ENCODE measurements at places on chromosomes 12 and 14.

DNA sequence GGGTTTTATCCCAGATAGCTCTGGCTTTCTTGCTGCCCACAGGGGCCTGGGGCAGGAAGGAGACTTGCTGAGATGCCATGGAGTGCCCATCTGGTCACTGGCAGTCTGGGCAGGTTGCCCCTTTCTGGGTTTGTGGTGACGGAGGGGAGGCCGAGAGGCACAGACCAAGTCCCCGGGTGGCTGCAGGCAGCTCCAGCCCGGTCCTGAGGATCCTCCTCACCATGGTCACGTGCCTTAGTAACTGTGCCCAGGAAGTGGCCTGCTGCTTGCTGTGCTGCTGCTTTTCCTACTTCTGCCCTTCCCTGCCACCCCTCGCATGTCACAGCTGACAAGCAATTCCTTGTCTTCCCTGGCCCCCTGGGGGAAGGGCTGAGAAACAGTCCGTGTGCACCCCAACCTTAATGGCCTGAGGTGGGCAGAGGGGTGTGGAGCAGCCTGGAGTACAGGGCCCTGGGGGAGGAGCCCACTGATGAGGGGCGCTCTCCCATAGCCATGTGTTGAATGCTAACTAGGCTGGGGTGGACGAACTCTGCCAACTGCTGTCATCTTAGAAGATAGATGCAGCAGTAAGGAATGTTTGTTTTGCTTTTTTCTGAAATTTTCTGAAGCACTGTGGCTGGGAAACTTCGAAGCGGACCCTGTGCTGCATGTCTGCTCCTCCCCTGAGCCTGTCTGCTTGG, 54.9 kb upstream of the SRSF5 start:
- DNase-seq, result no peak

- no peak for DNase-seq
Observed at GRCh38 chr12:111693818-111694217, 8.0 kb downstream of the ACAD10 start.

DNA sequence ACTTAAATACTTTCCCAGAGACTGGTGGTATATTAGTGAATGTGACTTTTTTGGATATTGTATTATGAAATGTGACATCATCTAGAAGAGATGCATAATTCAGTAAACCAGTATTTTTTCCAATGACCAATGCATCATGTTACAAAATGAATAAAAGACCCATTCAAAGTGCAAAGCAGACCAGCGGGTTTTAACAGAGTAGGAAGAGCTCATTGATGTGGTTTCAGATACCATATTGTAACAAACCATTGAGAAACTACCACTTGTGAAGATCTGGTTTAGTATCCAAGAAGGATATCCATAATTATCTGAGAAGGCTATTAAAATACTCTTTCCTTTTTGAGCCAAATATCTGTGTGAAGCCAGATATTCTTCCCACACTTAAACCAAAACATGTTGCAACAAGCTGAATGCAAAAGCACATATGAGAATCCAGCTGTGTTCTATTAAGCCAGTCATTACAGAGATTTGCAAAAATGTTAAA, 47.7 kb downstream of the MVK start:
- DNase-seq, result no peak

DNA sequence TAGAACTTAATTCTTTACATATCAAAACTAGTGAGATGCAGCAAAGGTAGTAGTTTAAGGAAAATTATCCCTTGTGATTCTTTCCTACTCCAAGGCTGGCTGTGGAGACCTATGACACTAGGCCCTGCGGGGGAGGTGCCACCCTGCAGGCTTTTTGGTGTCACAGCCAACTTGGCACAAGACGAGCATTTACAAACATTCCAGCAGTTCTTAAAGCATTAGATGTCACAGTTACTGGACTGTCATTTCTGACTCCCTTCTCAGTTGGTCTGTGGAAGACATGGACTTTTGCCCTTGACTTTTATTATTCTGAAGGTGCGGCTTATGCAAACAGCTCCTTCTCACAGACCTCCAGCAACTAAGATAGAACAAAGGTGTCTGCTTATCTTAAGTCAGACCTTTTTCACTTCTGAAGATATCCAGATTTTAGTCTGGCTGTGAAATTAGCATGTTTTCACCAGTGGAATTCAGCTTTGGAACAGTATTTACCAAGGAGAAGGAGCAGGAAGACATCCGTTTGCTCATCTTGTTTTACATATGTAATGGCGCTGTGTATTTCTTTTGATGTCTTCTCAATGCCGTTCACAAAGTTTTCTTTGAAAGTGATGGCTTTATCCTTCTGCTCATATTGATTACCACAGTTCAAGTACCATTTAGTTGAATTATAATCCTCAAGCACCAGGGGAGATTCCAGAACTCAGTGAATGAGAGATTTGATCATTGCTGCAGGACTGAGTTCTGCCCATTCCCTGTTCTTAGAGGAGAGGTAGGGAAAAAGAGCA, 17.9 kb downstream of the SRGAP1 start:
- DNase-seq, result no peak

DNA sequence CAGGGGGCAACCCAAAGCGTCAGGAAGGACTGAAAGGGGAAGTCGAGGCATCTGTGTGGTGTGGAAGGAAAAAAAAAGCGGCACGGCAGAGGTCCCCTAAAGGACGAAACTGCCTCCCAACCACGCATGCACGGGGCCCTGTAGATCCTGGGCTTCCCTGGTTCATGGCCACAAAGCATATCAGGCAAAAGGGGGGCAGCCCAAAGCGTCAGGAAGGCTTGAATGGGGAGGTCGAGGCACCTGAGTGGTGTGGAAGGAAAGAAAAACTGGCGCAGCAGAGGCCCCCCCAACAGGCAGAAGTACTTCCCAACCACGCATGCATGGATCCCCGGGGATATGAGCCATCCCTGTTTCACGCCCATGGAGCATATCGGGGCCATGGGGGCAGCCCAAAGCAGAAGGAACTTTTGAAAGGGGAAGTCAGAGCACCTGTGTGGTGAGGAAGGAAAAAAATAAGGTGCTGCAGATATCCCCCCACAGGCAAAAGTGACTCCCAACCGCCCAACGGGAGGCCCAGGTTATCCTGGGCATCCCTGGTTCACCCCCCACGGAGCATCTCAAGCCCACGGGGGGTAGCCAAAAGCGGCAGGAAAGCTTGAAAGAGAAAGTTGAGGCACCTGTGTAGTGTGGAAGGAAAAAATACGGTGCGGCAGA, 581.2 kb downstream of the ALG10 start:
- DNase-seq, result no peak

- DNase-seq, result no peak
Observed at GRCh38 chr14:24083462-24083861, 10.6 kb upstream of the PCK2 start.

GRCh38 chr12:100473050-100473715, 483 bp upstream of the NR1H4 start:
- DNase-seq, result no peak

DNA sequence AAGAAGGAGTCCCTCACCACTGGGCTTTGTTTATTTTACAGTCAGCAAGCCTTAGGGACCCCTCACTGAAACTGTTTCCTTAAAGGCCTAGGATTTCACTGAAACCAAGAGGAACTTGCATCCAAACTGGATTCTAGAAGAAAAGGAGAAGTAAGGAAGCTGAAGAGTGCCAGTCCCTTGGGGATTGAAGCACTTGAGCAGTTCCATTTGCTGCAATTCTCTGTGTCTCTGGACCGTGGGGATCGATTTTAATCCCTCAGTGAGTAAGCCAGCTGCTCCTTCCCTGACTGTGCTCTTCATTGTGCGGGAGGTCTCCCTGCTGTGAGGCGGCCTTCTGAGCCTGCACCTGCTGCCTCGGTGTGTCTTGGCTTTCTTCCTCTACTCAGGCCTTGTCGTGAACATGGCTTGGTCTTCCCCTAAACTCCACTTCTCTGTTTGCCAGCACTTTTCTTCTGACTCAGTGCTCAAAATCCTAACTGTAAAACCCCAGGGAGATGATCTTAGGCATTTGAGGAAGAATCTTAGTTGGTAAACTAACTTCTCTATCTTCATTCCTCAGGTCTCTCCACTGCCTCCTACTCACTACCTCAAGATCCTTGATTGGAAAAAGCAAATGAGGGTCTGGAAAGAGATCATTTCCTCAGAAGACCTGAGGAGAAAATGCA, 132.6 kb downstream of the SLC38A6 start:
- no peak for DNase-seq

DNA sequence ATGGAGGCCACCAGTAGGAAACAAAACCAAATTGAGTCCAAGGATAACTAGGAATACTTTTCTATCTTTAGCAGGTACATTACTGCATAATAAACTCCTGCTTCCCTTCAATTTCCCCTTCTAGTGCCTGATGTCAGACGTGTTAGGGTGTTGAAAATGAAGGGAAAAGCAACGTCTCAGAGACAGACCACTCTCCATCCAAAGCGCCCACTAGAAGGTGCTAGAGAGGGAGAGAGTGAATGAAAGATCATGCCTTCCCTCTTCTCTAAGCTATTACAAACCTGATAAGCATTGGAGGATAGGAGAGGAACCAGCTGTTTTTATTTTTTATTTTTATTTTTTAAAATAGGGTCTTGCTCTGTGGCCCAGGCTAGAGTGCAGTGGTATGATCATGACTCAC, 64.1 kb downstream of the ZNF641 start:
- DNase-seq, result no peak

DNA sequence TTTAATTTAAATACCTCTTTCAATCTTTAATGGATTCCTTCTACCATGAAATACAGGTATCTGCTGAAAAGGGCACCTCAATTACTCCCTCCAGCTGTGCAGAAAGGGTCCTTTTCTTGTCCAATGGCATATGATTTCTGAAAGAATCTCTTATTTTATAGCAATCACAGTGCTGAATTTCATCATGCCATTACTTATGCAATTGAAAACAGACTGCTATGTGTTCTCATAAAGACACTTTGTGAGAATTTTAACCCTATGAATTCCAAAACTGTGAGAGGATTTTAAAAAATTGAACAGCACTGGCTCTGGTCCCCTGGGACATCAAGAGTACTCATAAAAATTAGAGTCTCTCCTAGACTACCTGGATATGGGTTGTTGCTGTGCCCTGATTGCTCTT, 45.9 kb upstream of the CNOT2 start:
- DNase-seq, result no peak

DNA sequence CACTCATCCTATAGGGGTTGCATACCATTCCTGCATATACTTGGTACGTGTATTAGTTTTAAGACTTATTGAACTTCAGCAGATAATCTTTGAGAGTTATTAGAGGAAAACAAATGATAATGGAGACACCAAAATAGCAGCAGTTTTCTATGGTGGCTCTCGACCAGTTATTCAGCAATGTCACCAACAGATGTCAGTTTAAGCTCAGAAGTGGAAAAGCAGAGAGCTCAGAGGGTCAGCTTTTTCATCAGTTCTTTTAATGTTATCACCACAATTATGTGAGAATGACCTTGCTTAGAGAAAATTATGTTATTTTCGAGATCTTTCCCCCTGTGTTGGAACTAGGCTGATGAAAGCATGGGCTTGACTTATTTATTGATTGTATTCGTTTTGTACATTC, 32.0 kb downstream of the PTPN11 start:
- DNase-seq, result no peak

DNA sequence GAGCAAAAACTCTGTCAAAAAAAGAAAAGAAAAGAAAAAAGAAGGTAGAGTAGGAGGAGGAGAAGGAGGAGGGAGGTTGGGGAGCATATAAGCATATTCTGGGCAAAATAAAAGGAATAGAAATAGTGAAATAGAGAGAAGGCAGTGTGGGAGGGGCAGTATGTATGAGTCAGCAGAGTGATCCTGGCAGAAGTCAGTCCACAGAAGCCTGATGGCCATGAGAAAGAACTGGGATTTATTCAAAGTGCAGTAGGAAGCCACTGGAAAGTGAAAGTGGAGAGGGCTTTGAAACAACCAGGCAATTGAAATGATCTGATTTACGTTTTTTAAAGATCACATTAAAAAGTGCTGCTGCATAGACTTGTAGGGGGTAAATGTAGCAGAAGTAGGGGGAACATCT, 368.6 kb upstream of the USP15 start:
- no peak for DNase-seq

DNA sequence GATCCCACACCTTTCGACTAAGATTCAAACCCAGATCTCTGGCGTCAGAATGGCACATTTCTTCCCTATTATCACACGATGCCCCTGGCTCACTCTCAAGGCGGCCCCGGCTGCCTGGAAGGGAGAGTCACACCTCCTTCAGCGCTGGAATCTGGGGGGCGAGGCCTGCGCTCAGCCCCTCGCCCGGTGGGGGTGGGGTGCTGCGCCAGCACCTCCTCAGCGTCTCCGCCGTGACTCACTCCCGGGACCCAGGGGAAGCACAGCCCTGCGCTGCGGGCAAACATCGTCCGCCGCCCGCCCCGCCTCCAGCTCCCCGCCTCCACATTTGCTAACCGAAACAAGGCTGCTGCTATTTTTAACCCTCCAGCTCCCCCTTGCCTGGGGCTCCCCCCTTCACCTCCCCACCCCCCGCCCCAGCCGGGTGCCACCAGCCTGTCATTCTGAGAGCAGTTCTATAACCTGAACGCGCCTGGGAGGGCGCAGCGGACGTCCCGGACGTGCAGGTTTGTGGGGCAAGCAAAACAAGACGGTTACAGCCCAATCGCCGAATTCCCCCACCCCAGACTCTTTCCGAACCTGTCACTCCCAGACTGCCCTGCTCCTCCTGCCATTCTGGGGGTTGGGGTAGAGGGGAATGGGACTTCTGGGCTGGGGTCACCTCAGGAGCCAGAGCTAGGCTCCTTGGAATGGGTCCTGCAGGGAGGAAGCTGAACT, 6.7 kb downstream of the HDAC7 start:
- peak; percentile 75 for DNase-seq

DNA sequence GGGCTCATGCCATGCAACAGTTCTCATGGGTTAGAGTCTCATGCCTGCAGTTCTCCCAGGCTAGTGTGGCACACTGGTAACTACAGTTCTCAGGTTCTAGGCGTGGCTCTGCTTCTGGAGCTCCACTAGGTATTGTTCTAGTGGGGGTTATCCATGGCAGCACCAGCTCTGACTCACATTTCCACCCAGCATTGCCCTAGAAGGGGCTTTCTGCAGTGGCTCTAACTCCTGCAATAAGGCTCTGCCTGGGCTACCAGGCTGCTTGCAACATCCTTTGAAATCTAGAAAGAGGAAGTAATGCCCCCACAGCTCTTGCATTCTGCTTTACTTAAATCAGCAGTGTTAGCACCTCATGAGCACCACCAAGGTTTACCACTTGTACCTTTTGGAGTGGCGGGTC, 220.3 kb upstream of the ARID2 start:
- DNase-seq, result no peak

GRCh38 chr14:105492971-105493871, 2.2 kb downstream of the TEDC1 start:
- DNase-seq, result no peak

DNA sequence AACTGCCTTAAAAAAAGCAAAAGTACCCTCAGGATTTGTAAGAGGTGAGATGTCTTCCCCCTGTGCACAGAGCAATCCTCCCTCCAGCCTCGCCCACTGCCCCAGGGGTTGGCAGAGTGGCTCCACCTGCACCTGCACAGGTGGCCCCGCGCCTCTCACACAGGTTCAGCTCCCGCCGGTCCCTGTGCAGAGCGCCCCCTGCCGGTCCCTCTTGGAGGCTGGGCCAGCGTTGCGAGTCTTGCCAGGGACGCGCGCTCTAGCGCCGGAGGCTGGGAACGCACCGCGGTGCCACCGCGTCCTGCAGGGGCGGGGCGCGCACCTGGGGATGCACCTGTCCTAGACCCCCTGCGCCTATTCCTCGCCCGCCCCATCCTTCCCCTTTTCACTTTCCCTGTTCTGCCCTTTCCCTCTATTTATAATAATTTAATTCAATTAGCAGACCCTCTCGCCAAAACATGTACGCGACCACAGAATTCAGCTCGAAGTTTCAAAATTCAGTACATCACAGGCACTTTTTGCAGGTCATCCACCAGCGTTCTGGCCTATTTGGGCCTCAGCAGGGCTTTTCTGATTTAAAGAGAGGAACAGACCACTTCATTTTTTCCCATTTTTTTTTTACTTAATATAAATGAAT, 618.6 kb downstream of the AACS start:
- DNase-seq, result no peak

GRCh38 chr12:96578526-96579125, 89.2 kb downstream of the CFAP54 start:
- DNase-seq, result peak; percentile 9

All from amniotic stem cell (primary cell).